ENCODE measurements at places on chromosomes 4 and X. TPM values are rescaled to one million over a fixed set of nuclear protein-coding genes. Genes with fewer than 3 reads are reported as not detected.

GRCh38 chr4:155119006-155119405, 89.4 kb upstream of the NPY2R start:
- H3K36me3 ChIP-seq, result no peaks in the 10 kb centered on the region
- H3K4me3 ChIP-seq, result no peak overlapping the region
- no peaks in the 10 kb centered on the region for H3K27me3 ChIP-seq
- DNase-seq, result no peak

GRCh38 chr4:172547724-172548123, 620.9 kb upstream of the GALNT7 start:
- H3K4me1 ChIP-seq, result no peaks in the 10 kb centered on the region
- DNase-seq, result no peak
- H3K27me3 ChIP-seq, result no peaks in the 10 kb centered on the region
- no peaks in the 10 kb centered on the region for H3K36me3 ChIP-seq

GRCh38 chr4:60133375-60133774, 1066.8 kb upstream of the ADGRL3 start:
- H3K27me3 ChIP-seq, result no peaks in the 10 kb centered on the region
- H3K4me3 ChIP-seq, result no peak overlapping the region
- no peak overlapping the region for H3K27ac ChIP-seq

GRCh38 chrX:107135049-107135964, 16.7 kb upstream of the RBM41 start:
- no peaks in the 10 kb centered on the region for H3K36me3 ChIP-seq
- no peak for DNase-seq
- peak overlapping the region; percentile 4 for H3K27ac ChIP-seq
- H3K4me1 ChIP-seq, result peaks cover 9% of the 10 kb centered on the region

TCEAL9 gene
- total RNA-seq, result 277 TPM

VGLL1 gene
- not detected for total RNA-seq

PCDH18 gene
- 15.1 TPM for total RNA-seq

DNA sequence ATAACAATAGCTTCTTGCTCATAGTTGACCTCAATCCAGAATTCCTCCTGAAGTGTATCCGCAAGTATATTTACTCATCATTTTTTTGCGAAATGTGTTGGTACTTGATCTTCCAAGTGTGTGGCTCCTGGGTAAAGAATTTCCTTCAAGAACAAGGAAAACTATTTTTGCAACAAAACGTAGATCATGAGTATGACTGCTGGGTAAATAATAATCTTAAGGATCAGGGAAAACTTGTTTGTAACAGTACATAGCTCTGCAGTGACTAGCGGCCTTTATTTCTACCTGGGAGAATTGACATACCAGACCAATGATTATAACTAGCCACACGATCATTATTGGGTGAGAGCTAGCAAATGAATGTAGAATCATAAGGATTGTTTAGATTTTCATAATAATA, 1311.7 kb downstream of the ARAP2 start:
- H3K36me3 ChIP-seq, result no peaks in the 10 kb centered on the region
- no peak for DNase-seq
- H3K27ac ChIP-seq, result no peak overlapping the region
- no peak overlapping the region for H3K4me3 ChIP-seq

GRCh38 chr4:80423553-80424224, 88.2 kb downstream of the CFAP299 start:
- no peaks in the 10 kb centered on the region for H3K36me3 ChIP-seq
- H3K27me3 ChIP-seq, result no peaks in the 10 kb centered on the region
- no peak for DNase-seq
- H3K27ac ChIP-seq, result no peak overlapping the region
- H3K4me3 ChIP-seq, result no peak overlapping the region

EVC gene
- total RNA-seq, result 10.0 TPM

ADGRL3 gene
- not detected for total RNA-seq

HSD17B13 gene
- total RNA-seq, result not detected

- DNase-seq, result no peak
- H3K4me1 ChIP-seq, result peaks cover 30% of the 10 kb centered on the region
- no peaks in the 10 kb centered on the region for H3K27me3 ChIP-seq
- H3K4me3 ChIP-seq, result no peak overlapping the region
These were observed 34.2 kb downstream of the ELOVL6 start for GRCh38 chr4:110164251-110164650.

- no peaks in the 10 kb centered on the region for H3K36me3 ChIP-seq
- no peak overlapping the region for H3K4me3 ChIP-seq
- no peaks in the 10 kb centered on the region for H3K4me1 ChIP-seq
- no peak for DNase-seq
These were observed 3.5 kb downstream of the SERPINA7 start for GRCh38 chrX:106035064-106035463.

CYTL1 gene
- 0.76 TPM for total RNA-seq

BRS3 gene
- total RNA-seq, result not detected

- H3K4me3 ChIP-seq, result no peak overlapping the region
- H3K36me3 ChIP-seq, result no peaks in the 10 kb centered on the region
- no peaks in the 10 kb centered on the region for H3K4me1 ChIP-seq
- H3K27ac ChIP-seq, result no peak overlapping the region
- DNase-seq, result peak; percentile 69
- no peaks in the 10 kb centered on the region for H3K27me3 ChIP-seq
These were observed 668.0 kb upstream of the LCORL start for GRCh38 chr4:18689308-18690115.

DNA sequence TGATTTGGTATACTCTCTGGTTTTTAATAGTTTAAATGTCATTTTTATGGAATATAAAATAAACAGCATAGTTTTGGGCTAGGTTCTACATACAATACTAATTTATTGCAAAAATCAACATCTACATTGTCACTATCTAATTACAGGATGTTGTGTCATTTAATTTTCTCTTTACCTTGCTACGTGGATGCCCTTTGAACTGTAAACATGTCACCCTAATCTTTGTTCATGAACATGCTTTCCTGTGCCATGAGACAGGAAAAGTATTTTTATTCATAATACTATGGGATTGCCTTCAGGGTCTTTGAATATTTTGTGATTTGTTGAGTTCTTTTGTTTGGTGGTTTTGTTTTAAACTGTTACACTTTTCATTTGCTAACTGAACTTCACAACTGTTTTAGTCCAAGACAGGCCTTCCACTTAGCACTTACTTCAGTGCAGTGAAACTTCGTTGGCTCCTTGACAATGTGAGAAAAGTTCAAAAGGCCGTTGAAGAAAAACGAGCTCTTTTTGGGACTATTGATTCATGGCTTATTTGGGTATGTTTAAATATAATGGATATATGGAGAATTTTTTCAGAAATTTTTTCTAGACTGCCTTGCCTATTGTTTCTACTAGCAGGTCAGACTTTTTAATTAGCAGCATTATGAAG, 40.9 kb downstream of the GK start:
- no peaks in the 10 kb centered on the region for H3K4me1 ChIP-seq
- H3K27ac ChIP-seq, result no peak overlapping the region
- no peak for DNase-seq
- H3K4me3 ChIP-seq, result no peak overlapping the region
- H3K27me3 ChIP-seq, result no peaks in the 10 kb centered on the region

SOWAHD gene
- total RNA-seq, result 1.6 TPM

- H3K27ac ChIP-seq, result no peak overlapping the region
- no peak overlapping the region for H3K4me3 ChIP-seq
- H3K4me1 ChIP-seq, result peaks cover 24% of the 10 kb centered on the region
- no peaks in the 10 kb centered on the region for H3K27me3 ChIP-seq
- DNase-seq, result no peak
These were observed 231.2 kb downstream of the FRAS1 start for GRCh38 chr4:78288327-78288726.

TRIM75 gene
- total RNA-seq, result not detected

DNA sequence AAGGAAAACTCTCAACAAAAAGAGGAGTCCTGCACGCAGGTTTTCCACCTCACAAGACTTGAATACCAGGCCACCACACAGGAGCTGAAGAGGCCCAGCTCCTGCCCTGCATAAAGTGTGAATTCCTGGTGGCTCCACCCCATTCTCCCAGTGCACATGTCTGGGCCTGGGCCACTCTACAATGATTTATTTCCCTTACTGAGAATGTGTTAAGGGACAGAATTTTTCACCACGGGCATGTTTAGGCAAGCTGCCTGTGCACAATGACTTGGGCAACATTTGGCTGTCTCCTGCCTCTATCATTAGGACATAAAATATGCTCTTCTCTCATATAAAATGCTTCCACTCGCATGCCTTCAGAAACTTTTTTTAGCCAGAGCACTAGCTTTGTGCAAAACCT, 197.1 kb downstream of the SLC7A11 start:
- H3K4me1 ChIP-seq, result peaks cover 9% of the 10 kb centered on the region
- no peak for DNase-seq
- H3K27ac ChIP-seq, result no peak overlapping the region
- H3K36me3 ChIP-seq, result no peaks in the 10 kb centered on the region

ARX gene
- not detected for total RNA-seq

GRCh38 chr4:84503495-84504437, 4.7 kb upstream of the NKX6-1 start:
- no peak for DNase-seq
- H3K4me1 ChIP-seq, result 0 out of 2 replicates have a peak, but pooled peaks cover 3% of the 10 kb centered on the region
- H3K27ac ChIP-seq, result no peak overlapping the region

DNA sequence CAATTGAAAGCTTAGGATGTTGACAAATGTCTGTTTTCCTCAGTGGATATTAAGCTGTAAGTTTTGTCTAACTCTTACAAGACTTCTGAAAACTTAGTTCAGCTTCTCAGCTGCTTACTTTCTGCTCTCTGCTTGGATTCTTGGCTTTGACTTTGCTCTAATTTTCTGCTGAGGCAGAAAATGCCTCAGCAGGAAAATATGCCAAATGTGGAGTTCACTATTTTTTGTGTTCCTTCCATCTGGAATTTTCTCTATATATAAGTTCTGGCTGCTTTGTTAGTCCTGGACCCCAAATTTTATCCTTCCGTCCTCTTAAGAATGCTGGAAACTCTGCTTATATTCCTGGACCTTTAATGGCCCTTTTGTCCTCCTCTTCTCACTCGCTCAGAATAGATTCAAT, 352.6 kb upstream of the NWD2 start:
- H3K27ac ChIP-seq, result no peak overlapping the region
- DNase-seq, result no peak
- H3K36me3 ChIP-seq, result no peaks in the 10 kb centered on the region
- no peaks in the 10 kb centered on the region for H3K27me3 ChIP-seq

GRCh38 chr4:118173126-118173525, 138.8 kb downstream of the NDST3 start:
- H3K27ac ChIP-seq, result peak overlapping the region; percentile 93
- no peaks in the 10 kb centered on the region for H3K36me3 ChIP-seq
- no peak for DNase-seq
- no peak overlapping the region for H3K4me3 ChIP-seq

DNA sequence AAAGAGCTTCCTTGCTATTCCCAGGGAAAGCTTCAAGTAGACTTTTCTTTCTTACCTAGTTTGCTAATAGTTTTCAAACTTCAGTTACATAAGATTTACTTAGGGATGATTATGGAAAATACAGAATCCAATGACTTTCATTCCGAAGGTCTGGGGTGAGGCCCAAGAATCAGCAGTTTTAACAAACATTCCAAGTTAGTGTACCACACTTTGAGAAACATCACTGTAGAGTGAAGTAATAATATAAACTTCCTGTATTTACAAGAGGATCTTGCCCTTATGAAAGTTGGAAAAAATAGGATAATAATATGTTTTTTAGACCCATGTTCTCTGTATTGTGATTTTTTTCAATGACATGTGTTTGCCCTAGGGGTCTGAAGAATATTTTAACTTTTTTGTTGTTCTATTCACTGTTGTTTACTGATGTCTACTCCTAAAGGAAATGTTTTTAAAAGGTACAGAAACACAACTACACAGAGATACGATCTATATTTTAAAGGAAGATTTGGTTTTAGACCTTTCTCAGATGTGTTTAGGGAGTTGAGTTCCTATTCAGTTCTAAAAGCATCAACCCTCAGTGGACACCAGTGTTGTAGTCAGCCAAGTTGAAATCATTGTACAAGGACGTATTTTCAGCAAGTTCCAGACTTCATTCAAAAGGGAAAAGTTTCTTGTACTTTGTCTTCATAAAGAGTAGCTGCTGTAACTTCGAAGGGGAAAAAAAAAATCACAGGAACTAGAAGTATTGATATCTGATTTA, 295.8 kb upstream of the SLC7A11 start:
- DNase-seq, result no peak
- H3K27ac ChIP-seq, result no peak overlapping the region

- no peak overlapping the region for H3K27ac ChIP-seq
- H3K36me3 ChIP-seq, result no peaks in the 10 kb centered on the region
- no peak for DNase-seq
- H3K4me1 ChIP-seq, result no peaks in the 10 kb centered on the region
- no peaks in the 10 kb centered on the region for H3K27me3 ChIP-seq
- no peak overlapping the region for H3K4me3 ChIP-seq
These were observed 90.2 kb upstream of the UNC5C start for GRCh38 chr4:95638920-95639501.

DNA sequence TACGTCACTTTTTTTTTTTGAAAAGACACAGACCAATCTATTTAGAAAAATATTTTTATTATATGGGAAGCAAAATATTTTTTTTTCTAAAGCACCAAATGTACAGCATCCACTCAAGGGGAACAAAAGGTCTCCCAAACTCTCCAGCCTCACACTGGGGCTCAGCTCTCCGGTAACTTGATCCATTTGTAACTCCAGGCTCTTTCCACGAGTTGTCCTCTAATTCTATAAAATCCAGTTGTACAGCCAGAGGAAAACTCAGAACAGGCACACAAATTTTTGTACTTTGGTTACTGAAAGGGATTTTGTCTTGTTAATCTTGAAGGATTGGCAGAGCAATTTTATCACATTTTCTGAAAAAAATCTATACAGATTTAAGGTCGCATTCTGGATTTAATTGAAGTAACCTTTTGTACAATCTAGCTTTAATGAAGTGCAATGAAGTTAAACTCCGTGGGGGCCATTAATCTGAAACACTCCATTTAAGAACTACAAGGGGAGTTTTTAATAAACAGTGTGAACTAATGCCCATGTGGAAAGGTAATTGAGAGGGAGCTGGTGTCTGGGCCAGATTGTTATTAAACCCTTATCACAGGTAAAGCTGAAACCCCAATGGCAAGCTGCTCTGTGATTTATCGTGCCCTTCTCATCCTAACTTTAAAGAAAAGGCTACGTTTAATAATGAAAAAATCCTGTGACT, 161.2 kb upstream of the FRG1 start:
- no peak overlapping the region for H3K27ac ChIP-seq
- DNase-seq, result no peak
- no peak overlapping the region for H3K4me3 ChIP-seq
- H3K4me1 ChIP-seq, result no peaks in the 10 kb centered on the region

FAM184B gene
- not detected for total RNA-seq

TMSB15A gene
- total RNA-seq, result 44.2 TPM

DNA sequence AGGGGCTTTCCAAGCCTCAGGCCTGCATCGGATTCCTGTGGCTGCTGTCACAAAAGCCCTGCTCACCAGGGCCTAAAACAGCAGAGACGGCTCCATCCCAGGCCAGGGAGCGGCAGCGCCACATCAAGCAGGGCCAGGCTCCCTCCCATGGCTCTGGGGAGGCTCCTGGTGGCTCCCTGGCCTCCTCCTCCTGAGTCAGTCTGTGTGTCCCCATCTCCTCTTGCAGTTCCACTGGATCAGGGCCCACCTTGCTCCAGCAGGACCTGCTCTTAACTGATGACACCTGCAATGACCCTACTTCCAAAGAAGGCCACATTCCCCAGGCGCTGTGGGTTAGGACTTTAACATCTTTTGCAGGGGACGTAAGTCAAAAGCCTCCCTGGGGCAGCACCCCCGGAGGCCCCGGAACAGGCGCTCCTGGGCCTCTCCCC, 51.9 kb downstream of the CPZ start:
- no peaks in the 10 kb centered on the region for H3K27me3 ChIP-seq
- no peak for DNase-seq
- H3K36me3 ChIP-seq, result no peaks in the 10 kb centered on the region
- no peaks in the 10 kb centered on the region for H3K4me1 ChIP-seq
- H3K27ac ChIP-seq, result no peak overlapping the region

Data from SJSA1 (cell line).